ENCODE measurements at places on chromosomes 11 and 22. TPM values are rescaled to one million over a fixed set of nuclear protein-coding genes. Genes with fewer than 3 reads are reported as not detected.
A peak's percentile ranks its signal among the peaks of the same experiment; 100 is the strongest.

GRCh38 chr22:25630447-25630846 lies 66.0 kb downstream of the GRK3 start:
- H3K27me3 ChIP-seq: peaks cover 6% of the 10 kb centered on the region
- no peaks in the 10 kb centered on the region for H3K36me3 ChIP-seq
- no peak overlapping the region for H3K27ac ChIP-seq
- H3K4me1 ChIP-seq: no peaks in the 10 kb centered on the region
- H3K4me3 ChIP-seq: no peak overlapping the region

GRCh38 chr11:96329419-96329818 lies 13.6 kb downstream of the MAML2 start:
- peak overlapping the region; percentile 72 for H3K27ac ChIP-seq
- H3K4me1 ChIP-seq: peaks cover 43% of the 10 kb centered on the region
- no peaks in the 10 kb centered on the region for H3K36me3 ChIP-seq
- peak overlapping the region; percentile 68 for H3K4me3 ChIP-seq
- no peak for DNase-seq

RAB39A gene
- total RNA-seq: 0.19 TPM

DNA sequence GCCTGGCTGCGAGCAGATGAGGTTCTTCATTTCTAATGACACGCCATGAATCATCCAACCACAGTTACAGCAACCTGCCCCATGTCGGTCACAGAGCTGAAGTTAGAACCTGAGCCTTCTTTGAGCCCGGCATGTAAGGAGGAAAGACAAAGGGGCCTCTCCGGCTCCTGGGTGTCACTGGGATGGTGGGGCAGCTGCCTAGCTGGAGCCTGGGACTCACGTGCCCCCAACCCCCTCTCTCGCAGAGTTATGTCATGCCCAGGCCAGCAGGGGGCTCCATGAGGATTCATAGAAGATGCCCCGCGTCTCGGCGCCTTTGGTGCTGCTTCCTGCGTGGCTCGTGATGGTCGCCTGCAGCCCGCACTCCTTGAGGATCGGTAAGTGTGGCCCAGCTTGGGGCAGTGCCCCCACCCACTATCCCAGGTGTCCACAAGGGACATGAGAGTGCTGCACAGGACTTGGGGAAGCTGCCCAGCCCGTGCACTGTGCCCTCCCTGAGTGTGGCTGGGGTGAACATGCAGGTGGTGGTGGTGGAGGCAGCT lies 148.5 kb downstream of the GRIK4 start:
- no peak overlapping the region for H3K4me3 ChIP-seq
- no peaks in the 10 kb centered on the region for H3K36me3 ChIP-seq
- H3K4me1 ChIP-seq: peaks cover 29% of the 10 kb centered on the region
- H3K27me3 ChIP-seq: peaks cover 8% of the 10 kb centered on the region
- H3K27ac ChIP-seq: peak overlapping the region; percentile 11

DNA sequence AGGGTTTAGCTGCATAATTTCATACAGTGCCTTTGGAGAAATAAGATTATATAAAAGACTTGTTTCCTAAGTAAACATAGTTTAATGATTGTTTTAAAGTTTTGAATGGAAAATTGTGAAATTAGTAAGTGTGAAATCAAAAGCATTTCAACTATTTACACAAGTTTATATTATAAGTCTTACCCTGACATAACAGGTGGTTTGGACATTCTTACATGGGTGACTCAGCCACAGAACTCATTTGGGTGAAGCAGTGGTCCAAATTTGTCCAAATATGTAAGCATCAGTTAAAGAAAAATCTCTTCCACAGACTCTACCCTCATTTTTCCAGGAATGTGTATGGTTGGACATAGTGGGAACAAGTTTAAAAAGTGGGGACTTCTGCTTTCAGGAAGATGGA lies 68.0 kb downstream of the USP47 start:
- no peaks in the 10 kb centered on the region for H3K4me1 ChIP-seq
- DNase-seq: no peak
- peaks cover 16% of the 10 kb centered on the region for H3K36me3 ChIP-seq
- H3K27me3 ChIP-seq: no peaks in the 10 kb centered on the region

GRCh38 chr22:20550851-20551744 lies 43.7 kb downstream of the MED15 start:
- H3K4me1 ChIP-seq: peaks cover 54% of the 10 kb centered on the region
- H3K27me3 ChIP-seq: no peaks in the 10 kb centered on the region
- H3K4me3 ChIP-seq: peak overlapping the region; percentile 92
- H3K27ac ChIP-seq: peak overlapping the region; percentile 95
- DNase-seq: no peak

FAT3 gene
- total RNA-seq: not detected

AASDHPPT gene
- 37.5 TPM for total RNA-seq

DNA sequence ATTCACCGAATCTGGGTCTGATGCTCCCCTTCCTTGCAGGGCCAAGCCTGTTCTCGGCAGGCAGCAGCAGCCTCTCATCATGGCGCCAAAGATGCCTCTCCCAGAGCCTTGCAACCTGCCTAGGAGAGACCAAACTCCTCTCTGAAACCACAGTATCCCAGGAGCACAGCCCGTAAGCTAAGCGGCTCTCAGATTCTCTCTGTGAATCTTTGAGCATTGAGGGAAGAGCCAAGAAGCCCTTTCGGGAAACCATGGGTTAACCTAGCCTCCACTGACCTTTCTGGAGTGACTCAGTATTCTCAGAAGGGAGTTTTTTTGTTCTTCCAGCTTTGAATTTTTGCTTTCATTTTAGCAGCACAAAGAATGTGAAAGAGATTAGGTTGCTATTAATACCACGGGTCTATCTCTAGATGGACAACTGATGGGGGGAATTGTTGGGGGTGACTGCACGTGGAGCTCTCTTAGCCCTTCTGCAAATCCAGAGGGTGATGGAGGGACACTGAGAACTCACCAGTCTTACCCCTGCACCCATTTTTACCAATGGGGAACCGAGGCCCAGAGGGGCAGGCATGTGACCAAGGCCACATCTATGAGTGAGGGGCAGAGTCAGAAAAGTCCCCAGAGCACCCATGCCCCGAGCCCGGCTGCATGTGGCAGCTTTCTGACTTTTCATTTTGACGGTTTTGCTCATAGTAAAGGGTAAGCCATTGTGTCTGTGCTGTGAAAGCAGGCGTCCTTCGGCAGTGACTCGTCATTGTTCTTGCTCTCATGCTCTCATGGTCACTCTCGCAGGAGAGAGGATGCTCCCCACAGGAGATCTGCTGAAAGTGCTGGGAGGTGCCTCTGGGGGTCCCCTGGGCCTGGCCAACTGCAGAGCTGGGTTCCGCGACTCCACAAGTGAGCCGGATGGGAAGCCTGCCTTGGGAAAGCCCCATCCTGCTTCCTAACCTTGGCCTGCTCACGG lies 36.0 kb downstream of the IRAG1 start:
- peak overlapping the region; percentile 54 for H3K4me3 ChIP-seq
- peak overlapping the region; percentile 23 for H3K27ac ChIP-seq
- peaks cover 3% of the 10 kb centered on the region for H3K4me1 ChIP-seq
- H3K27me3 ChIP-seq: peaks cover 2% of the 10 kb centered on the region

DNA sequence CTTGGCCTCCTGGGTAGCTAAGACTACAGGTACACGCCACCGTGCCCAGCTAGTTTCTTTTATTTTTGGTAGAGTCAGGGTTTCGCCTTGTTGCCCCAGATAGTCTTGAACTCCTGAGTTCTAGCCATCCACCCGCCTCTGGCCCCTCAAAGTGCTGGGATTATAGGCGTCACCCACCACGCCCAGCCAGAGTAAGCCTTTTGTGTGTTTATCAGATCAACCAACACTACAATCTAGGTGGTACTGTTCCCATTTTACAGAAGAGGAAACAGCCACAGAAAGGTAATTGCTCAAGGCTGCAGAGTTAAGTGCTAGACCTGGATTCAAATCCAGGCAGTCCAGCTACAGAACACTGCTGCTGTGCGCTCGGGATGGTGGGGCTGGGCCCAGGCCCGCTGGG lies 3.1 kb downstream of the TOMM22 start:
- peaks cover 16% of the 10 kb centered on the region for H3K36me3 ChIP-seq
- no peaks in the 10 kb centered on the region for H3K27me3 ChIP-seq
- peaks cover 25% of the 10 kb centered on the region for H3K4me1 ChIP-seq
- no peak for DNase-seq

KDM4D gene
- total RNA-seq: 0.38 TPM

GNAZ gene
- total RNA-seq: 2.6 TPM

GRCh38 chr11:75078233-75078632 lies 18.4 kb downstream of the OR2AT4 start:
- H3K27me3 ChIP-seq: peaks cover 37% of the 10 kb centered on the region
- no peak for DNase-seq
- no peak overlapping the region for H3K27ac ChIP-seq
- H3K36me3 ChIP-seq: no peaks in the 10 kb centered on the region

DNA sequence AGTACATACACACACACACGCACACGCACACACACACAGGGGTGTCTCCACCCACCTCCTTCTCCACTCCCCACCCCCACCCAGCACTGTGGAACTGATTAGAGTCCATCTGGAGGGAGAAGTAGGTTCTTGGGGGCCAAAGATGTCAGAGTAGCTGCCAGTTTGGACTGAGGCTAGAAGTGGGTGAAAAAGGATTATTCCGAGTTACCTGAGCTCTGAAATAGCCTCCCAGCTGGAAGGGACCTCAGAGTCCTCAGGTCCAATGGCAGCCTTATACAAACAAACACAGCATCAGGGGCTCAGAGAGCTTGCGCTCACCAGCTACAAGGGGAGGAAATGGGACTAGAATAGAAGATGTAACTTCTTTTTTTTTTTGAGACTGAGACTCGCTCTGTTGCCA lies 20.8 kb downstream of the IL10RA start:
- peak overlapping the region; percentile 92 for H3K27ac ChIP-seq
- H3K4me3 ChIP-seq: peak overlapping the region; percentile 91
- H3K36me3 ChIP-seq: peaks cover 5% of the 10 kb centered on the region
- DNase-seq: no peak
- H3K27me3 ChIP-seq: no peaks in the 10 kb centered on the region

- H3K27ac ChIP-seq: peak overlapping the region; percentile 50
- peaks cover 38% of the 10 kb centered on the region for H3K4me1 ChIP-seq
- H3K4me3 ChIP-seq: peak overlapping the region; percentile 52
These were observed 3.8 kb downstream of the TIMM8B start for GRCh38 chr11:112082729-112083128.

DNA sequence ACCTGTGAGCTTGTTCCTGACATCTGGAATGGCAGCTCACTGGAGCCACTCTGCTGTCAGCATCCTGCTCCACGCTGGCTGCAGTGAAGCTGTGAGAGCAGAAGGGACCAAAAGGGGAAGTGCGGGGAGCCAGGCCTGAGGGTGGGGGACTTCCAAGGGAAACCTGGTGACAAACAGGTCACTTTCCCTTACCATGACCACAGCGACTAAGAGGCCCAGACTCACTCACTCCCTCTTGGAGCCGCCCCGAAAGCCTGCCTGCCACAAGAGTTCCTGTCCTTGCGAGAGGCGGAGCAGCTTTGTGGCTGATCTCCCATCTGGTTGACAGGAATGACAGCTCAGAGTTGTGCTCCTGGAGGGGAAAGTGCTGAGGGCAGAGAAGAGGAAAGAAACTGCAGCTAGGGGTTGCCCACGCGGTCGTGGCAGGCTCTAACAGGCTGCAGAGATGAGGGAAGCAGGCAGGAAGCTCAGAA lies 183.8 kb upstream of the NTM start:
- no peak overlapping the region for H3K27ac ChIP-seq
- H3K4me3 ChIP-seq: no peak overlapping the region
- H3K4me1 ChIP-seq: no peaks in the 10 kb centered on the region
- peaks cover 7% of the 10 kb centered on the region for H3K27me3 ChIP-seq

TEX54 gene
- total RNA-seq: not detected

DNA sequence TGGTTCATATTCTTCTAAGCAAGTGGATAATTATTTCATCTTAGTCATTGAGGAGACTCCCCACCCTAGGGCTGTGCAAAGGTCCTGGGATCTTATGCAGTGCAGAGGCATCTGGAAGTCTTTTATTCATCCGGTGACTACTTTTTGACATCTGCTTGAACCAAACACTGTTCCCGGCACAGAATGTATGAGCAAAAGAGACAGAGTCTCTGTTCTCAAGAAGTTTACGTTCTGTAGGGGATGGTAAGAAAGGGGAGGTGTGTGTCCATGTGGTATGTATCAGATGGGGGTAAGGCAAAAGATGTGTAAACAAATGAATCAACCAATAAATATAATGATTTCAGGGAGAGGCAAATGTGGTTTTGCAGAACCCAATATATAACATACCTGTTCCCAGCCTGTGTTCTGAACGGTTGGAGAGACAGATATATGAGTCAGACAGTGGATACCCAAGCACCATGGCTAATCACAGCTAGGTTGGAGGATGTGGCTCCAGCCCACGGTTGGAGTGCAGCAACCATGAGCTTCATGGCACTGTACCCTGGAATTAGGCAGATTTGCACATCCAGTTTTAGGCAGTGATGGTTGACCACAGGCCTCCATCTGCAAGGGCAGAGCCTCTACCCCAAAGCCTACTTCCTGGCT lies 75.1 kb upstream of the CADM1 start:
- no peak overlapping the region for H3K4me3 ChIP-seq
- H3K36me3 ChIP-seq: no peaks in the 10 kb centered on the region
- no peak for DNase-seq
- H3K4me1 ChIP-seq: no peaks in the 10 kb centered on the region
- H3K27me3 ChIP-seq: peaks cover 16% of the 10 kb centered on the region
- no peak overlapping the region for H3K27ac ChIP-seq

GRCh38 chr11:118939953-118940598 lies 14.3 kb upstream of the BCL9L start:
- H3K4me1 ChIP-seq: peaks cover 11% of the 10 kb centered on the region
- no peaks in the 10 kb centered on the region for H3K36me3 ChIP-seq
- no peak for DNase-seq
- no peak overlapping the region for H3K4me3 ChIP-seq
- no peak overlapping the region for H3K27ac ChIP-seq

- H3K36me3 ChIP-seq: no peaks in the 10 kb centered on the region
- peaks cover 6% of the 10 kb centered on the region for H3K27me3 ChIP-seq
- no peaks in the 10 kb centered on the region for H3K4me1 ChIP-seq
- H3K4me3 ChIP-seq: no peak overlapping the region
- DNase-seq: no peak
- H3K27ac ChIP-seq: no peak overlapping the region
These were observed 32.8 kb upstream of the LDLRAD3 start for GRCh38 chr11:35911013-35911412.

GRCh38 chr11:86672007-86672621 lies at the start of gene ME3:
TSS of gene ME3 (minus strand) at chr11:86672616.
- H3K27me3 ChIP-seq: peaks cover 16% of the 10 kb centered on the region
- no peak within 1 kb of the TSS for H3K27ac ChIP-seq
- H3K36me3 ChIP-seq: no peaks in the 10 kb centered on the region
- peak within 1 kb of the TSS; percentile 71 for H3K4me3 ChIP-seq

DNA sequence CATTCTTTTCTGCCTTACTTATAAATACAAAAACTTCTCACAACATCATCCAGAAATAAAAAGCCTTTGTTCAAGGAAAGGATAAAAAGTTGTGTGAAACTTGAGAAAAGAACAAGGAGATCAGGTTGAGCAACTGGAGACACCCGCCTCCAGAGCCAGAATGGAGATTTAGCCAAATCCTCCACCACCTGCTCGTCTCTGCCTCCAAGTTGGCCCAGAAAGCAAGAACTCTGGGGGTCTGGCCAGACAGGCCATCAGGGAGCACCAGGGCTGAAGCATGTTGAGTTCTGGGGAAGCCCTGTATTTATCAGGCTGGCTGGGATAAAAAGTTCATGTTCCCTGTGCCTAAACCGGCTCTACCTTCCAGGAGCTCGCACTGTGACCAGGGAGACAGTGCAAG lies 14.9 kb downstream of the SMCO4 start:
- no peaks in the 10 kb centered on the region for H3K27me3 ChIP-seq
- peaks cover 59% of the 10 kb centered on the region for H3K4me1 ChIP-seq
- no peak overlapping the region for H3K4me3 ChIP-seq
- H3K27ac ChIP-seq: no peak overlapping the region

- peak overlapping the region; percentile 9 for H3K4me3 ChIP-seq
- no peaks in the 10 kb centered on the region for H3K27me3 ChIP-seq
- H3K4me1 ChIP-seq: peaks cover 15% of the 10 kb centered on the region
- H3K27ac ChIP-seq: peak overlapping the region; percentile 92
These were observed 5.9 kb upstream of the PHF21A start for GRCh38 chr11:46127150-46127638.

ABCG4 gene
- total RNA-seq: not detected
